ENCODE measurements at places on chromosomes 5 and 9.

- no peak for DNase-seq
These were observed 19.1 kb downstream of the TNFSF8 start for GRCh38 chr9:114911167-114911821.

DNA sequence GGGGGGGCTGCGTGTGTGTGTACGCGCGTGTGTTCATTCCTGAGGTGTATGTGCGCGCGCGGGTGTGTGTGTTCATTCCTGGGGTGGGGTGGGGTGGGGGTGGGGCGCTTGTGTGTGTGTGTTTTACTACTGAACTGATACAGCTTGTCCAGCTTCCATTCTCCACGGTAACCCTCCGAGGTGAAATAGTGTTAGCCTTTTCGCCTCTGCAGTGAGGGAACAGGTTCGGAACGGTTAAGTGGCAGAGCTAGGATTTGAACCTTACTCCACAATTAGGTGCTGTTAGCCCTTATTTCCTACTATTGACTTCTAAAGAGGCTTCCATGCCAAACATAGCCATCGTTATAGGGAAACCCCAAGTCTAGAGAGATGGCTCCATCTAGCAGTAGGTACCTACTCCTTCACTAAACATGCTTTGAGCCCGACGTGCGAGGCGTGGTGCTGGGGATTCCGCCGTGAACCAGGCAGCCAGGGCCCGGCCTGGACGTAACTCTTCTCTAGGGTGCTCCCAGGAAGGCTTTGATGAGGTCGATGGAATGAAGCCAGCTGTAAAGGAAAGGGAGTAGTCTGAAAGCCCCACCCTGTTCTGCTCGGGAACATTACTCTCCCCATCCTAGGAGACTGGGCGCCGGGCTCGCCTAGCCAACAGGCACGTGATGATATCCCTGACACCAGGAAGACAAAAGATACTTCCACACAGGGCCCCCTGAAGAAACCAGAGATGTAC is 782 bp upstream of the SKP1 start:
- DNase-seq: no peak

DNA sequence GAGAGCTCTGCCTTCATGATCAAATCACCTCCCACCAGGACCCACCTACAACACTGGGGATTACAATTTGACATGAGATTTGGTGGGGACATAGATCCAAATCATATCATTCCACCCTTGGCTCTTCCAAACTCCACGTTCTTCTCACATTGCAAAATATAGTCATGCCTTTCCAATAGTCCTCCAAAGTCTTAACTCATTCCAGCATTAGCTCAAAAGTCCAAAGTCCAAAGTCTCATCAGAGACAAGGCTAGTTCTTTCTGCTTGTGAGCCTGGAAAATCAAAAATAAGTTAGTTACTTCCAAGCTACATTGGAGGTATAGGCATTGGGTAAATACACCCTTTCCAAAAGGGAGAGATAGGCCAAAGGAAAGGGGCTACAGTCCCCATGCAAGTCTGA is 186.9 kb upstream of the PAPPA start:
- DNase-seq: no peak

DNA sequence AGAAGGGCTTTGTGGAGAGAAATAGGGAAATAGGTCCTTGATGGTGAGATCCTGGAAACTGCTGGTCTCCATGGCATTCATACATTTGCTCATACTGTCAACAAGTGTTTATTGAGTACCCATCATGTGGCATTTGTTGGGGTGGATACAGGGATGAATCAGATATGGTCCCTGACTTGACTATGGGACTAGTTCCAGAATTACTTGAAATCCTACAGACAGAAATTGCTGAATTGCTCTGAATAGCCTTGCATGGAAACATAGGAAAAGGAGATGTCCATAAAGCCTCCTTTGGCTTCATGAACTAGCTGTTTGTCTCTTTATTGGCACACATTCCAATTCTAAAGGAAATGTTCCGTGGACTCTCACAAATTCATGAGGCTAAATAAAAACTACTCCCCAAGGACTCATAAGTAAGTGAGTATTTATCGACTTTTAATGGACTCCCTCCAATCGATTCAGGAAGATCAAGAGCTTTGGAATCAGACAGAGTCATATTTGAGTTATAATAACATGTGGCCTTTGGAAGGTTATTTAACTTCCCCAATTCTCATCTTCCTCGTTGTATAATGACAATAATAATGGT is 122.4 kb upstream of the C6 start:
- no peak for DNase-seq

DNA sequence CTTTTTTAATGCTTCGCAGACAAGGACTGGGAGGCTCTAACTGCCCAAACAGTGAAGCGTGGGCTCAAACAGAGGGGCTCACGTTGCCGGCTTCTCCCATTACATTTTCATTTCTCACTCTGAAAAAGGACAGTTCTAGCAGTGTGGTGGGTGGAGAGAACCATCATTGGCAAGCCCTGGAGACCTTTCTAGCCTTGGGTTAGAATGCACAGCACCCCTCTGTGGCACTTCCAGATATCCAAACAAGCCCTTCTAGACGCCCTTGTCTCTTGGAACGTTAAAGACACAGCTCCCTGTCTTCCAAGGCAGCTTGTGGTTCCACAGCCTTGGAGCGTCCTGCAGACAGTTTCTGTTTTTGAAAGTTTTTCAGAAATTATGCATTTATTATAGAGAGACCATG is 52.1 kb downstream of the MVB12B start:
- DNase-seq: no peak

DNA sequence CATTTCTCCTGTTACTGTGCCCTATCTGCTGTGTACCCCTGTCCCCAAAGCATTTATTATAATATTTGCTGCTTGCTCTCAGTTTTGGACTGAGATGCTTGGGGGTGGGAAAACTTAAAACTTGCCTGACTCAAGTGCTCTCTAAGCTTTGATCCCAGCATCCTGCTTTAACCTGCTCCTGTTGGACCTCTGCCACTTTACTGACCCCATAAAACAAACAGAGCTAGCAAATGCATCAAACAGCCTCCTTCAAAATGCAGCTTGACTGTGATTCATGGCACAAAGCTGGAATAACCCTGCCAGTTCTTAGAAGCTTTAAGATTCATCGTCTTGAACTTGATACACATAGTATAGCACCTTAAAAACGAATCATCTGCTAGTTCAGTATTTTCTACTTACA is 212.5 kb downstream of the DEPDC1B start:
- no peak for DNase-seq

GRCh38 chr9:22010866-22011625 is 1.9 kb upstream of the CDKN2B start:
- DNase-seq: no peak

GRCh38 chr5:73444499-73445438 is 3.8 kb downstream of the FOXD1 start:
- no peak for DNase-seq

- no peak for DNase-seq
These were observed 78.4 kb downstream of the ENC1 start for GRCh38 chr5:74562122-74562521.

- no peak for DNase-seq
These were observed 3.8 kb upstream of the GGTA1 start for GRCh38 chr9:121503444-121503843.

GRCh38 chr5:93299681-93300308 is 281.2 kb downstream of the NR2F1-AS1 start:
- DNase-seq: no peak

DNA sequence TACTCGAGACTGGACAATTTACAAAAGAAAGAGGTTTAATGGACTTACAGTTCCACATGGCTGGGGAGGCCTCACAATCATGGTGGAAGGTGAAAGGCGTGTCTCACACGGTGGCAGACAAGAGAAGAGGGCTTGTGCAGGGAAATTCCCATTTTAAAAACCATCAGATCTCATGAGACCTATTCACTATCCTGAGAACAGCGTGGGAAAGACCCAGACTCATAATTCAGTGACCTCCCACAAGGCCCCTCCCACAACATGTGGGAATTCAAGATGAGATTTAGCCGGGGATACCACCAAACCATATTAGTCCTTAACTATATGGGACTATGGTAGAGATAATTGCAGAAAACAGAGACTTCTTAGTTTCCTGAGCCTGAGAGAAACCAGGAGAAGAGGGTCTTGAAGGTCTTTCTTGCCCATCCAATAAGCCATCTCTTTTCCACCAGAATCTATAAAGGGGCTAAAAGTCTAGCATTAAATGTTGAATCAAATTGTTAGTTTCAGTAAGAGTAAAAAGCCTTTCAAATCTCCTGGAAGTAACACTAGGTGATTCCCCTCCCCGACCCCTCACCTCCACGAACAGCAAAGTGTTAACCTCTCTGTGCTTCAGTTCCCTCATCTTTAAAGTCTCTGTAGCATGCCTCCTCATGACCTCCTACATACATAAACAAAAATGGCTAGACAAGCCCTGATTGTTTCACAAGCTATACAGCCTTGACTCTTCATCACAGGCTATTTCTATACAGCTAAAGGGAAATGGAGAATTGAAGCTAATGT is 259.1 kb downstream of the TMEM167A start:
- DNase-seq: no peak

DNA sequence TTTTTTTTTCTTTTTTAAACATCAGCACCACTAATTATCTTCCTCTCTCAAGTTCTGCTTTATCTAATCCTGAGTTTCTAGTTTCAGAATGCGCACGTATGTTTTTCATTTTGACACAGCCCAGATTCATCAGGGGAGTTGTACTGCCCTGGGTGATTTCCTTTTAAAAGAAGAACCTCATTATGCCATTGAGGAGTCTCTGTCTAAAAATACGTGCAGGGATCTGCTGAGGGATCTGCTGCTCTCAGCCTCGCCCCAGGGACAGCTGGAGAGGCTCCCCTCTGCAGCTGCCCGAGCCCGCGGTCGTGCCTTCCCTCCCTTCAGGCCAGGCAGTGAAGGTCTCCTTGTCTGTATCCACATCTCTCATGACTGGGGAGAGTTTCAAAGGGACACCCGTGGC is 273.1 kb downstream of the ARHGEF28 start:
- no peak for DNase-seq

DNA sequence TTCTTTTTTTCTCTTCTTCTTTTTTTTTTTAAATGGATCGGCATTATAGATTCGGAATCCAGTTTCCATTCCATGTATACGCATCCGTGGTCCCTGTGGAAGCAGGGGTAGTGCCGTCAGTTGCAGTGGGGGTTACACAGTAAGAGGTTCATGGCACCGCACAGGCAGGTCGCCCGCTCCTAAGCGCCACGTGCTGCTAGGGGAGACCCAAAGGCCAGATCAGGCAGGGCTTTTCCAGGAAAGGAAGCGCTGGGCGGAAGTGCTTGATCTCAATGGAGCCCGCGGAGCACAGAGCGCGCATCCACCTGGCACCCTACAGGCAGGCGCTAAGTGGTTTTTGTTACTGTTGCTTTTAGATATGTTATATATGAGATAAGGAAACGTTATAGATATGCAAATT is 174.8 kb upstream of the OR13F1 start:
- DNase-seq: no peak

DNA sequence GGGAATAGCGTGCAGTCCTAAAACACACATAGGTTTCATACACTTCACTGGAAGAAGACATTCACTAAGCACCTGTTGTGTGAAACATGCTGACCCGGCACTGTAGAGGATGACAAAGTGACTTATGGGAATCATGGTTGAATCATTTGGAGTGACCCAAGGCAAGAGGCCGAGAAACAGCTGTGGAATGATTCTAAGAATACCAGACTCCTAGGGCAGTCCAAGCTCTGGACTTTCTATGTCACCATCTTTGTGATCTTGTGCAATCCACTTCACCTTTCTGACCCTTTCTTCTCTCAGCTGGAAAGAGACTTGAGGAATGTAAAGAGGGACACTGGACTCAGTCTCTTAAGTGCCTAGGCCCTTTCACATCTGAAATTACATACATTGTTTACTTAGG is 13.1 kb downstream of the MSANTD3 start:
- no peak for DNase-seq

DNA sequence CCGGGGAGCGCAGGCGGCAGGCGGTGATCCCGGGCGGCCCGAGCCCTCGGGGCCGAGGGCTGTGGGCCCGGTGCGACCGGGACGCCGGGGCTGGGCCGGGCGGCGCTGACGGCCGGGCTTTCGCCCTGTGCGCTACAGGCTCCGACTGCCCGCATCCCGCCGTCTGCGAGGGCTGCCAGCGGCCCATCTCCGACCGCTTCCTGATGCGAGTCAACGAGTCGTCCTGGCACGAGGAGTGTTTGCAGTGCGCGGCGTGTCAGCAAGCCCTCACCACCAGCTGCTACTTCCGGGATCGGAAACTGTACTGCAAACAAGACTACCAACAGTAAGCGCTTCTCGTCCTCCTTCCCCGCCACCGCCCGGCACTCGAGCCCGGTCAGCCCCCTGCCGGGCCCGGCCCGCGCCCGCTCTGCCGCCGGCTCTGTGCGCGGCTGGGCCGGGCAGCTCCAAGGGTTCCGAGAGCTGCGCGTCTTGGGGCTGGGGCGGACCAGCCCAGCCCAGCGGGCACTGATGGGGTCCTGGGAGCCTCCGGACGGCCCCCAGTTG is 1.6 kb downstream of the LMX1B start:
- DNase-seq: peak; percentile 10

All from CD4-positive, alpha-beta T cell treated with Interleukin-1 beta for 1 hour (primary cell).